Fibroblast of pulmonary artery (primary cell): ENCODE measurements at places on chromosomes 6 and 20.

GRCh38 chr6:71879016-71879415 is 7.3 kb upstream of the RIMS1 start:
- no peak for DNase-seq

GRCh38 chr6:12150812-12151432 is 138.8 kb downstream of the HIVEP1 start:
- DNase-seq: no peak

- DNase-seq: peak; percentile 77
Observed at GRCh38 chr6:4059115-4059777, 19.7 kb downstream of the FAM217A start.

GRCh38 chr20:13105039-13105438 is 96.3 kb downstream of the SPTLC3 start:
- no peak for DNase-seq

DNA sequence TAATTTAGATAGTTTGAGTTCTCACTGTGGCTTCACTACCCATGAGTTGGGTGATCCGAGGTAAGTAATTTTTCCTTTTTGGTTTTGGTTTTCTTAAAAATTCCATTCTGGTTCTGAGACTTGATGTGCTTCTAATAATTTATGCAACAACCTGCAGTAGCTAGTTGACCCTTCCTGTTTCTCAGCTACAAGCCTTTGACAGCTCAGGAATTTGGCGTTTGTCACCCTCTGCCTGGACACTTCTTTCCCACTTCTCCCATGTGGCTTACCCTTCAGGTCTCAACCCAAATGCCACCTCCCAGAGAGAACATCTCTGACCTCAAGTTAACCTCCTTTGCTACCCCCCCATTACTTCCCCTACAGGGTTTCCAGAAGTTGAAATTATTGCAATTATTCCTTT is 49.7 kb upstream of the TSHZ2 start:
- DNase-seq: no peak

GRCh38 chr6:127366282-127367022 is 23.0 kb upstream of the ECHDC1 start:
- peak; percentile 98 for DNase-seq

GRCh38 chr6:85810558-85810957 is 167.9 kb upstream of the SYNCRIP start:
- DNase-seq: no peak

- peak; percentile 19 for DNase-seq
Observed at GRCh38 chr20:63574829-63575743, 1.0 kb upstream of the HELZ2 start.

DNA sequence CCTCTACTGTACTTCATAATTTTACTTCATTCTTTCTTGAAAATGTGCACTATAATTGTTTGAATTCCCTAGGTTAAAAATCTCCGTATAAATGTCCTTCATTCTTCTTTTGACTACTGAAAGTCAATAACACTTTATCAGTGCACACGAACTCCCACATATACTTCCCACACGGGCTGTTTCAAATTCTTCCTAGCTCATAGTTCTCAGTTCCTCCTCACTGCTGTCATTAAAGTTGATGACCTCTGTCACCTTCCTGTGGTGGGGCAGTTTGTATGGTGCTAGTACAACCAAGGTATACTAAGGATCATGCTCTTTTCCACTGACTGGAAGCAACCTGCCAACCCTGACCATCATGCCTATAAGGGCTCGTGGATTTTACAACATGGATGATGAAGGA is 40.0 kb upstream of the CD2AP start:
- no peak for DNase-seq

DNA sequence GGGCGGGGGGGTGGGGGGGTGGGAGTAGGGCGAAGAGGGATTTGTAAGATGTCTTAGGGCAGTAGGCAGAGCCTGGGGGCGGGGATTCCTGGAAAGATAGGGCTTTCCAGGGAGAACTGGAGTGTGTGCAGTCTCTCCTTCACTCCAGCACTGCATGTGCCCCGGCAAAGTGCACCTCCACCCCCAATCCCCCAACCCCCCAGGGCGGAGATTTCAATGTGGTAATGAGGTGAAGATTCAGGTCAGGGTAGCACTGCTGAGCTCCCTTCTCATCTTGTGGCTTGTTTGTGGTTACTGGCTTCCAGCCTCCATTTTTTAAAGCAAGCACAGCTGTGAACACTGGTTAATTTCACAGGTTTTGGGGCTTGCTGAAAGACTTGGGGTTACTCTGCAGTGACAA is 5.9 kb downstream of the TMEM239 start:
- no peak for DNase-seq

DNA sequence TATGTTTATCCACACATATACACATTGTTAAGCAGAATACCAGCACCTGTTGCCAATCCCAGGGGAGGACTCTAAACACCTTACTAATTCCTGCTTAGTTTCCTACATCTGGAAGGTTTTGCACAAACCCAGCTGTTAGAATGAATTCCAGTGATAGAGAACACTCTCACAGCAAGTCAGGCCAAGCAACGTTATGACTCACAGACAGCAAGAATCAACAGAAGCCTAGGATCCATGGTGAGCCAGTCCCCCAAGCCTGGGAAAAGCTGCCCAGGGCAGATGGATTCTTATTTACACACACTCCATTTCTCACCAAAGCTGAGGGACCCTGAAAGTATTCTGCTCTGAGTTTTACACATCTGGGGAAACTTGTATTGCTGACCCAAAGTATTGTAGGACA is 291.7 kb downstream of the SLC35F1 start:
- peak; percentile 6 for DNase-seq
